Stimulated activated CD8-positive, alpha-beta memory T cell treated with anti-CD3 and anti-CD28 coated beads, Interleukin-4, amount 100 ng/mL, for 1 hour (primary cell): ENCODE measurements at places on chromosomes 6 and 20.
A peak's percentile ranks its signal among the peaks of the same experiment; 100 is the strongest.

DNA sequence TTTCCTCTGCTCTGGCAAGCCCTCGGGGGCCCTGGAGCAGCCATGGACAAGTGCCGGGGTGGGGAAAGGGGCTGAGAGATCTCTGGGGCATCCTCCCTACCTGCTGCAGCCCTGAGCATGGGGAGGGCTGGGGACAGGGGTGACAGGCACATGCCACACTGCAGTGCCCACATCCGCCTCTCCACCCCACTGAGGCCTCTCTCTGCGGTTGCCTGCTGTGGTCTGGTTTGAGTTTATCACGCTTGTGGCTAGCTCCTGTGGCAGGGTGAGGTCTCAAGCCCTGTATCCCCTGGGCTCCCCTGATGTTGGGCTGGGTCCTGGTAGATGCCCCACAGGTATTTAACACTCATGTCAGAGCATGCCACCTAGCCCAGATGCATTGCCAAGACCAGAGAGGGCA, 52.9 kb upstream of the MLN start:
- DNase-seq: peak; percentile 40

- no peak for DNase-seq
These were observed 286.3 kb downstream of the CDH26 start for GRCh38 chr20:60244373-60245146.

GRCh38 chr6:89467437-89467836, 34.5 kb downstream of the ANKRD6 start:
- DNase-seq: no peak

GRCh38 chr6:168165373-168165772, 86.4 kb upstream of the FRMD1 start:
- no peak for DNase-seq

DNA sequence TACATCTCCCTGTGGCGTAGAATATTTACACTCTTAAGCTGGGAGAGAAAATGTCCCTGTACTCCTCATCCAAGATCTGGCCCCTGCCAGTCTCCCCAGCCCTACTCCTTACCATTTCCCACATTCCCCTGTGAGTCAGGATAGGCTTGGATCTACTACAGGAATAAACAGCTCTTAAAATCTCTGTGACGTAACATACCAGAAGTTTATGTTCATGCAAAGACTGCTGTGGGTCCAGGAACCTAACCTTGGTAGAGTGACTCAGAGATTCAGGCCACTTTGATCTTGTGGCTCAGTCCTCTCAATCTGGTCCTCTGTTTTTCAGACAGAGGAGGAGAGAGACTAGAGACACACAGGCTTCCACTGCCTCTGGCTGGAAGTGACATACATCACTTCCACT, 38.5 kb upstream of the GPR6 start:
- no peak for DNase-seq

GRCh38 chr6:139917951-139918630, 543.6 kb upstream of the CITED2 start:
- no peak for DNase-seq

GRCh38 chr6:167046861-167047495, 47.8 kb downstream of the CEP43 start:
- no peak for DNase-seq

- no peak for DNase-seq
These were observed 130.3 kb downstream of the FIG4 start for GRCh38 chr6:109821428-109821827.

- DNase-seq: no peak
These were observed 97.4 kb downstream of the FILIP1 start for GRCh38 chr6:75396005-75396800.

- DNase-seq: no peak
These were observed 79.0 kb upstream of the ATXN1 start for GRCh38 chr6:16840291-16840690.

- DNase-seq: no peak
These were observed 61.7 kb upstream of the PTGIS start for GRCh38 chr20:49629606-49630005.

DNA sequence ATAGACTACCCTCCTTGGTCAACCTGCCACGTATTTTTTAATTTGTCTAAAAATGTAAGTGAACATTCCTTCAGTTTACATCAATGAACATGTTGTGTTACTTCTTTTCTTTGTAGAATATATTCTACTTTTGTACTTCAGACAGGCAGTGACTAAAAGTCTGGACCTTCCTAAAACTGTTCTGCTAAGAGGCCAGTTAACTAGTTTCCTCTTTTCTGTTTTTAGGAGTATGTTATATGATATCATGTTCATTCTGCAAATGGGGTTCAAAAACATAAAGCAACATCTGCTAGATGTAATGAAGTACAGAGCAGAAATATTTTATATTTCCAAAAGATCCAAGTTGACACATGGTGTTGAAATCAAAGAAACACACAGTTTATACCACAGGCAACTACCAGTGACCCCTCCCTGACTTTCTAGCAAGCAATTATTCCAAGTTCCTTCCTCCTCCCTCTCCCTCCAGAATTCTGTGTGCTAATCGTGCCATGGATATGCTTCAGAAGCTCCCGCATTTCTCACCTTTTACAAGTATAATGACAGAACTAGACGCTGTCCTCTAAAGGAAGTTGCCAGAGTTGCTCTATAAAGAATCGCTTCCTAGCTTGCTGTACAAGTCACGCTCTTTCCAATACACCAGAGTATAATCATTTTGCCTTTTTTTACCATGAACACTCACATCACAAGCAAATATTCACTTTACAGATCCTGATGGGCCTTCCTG, 64.7 kb downstream of the ARHGAP18 start:
- no peak for DNase-seq

- DNase-seq: peak; percentile 0
These were observed 452 bp downstream of the TRAF3IP2 start for GRCh38 chr6:111605100-111605751.

DNA sequence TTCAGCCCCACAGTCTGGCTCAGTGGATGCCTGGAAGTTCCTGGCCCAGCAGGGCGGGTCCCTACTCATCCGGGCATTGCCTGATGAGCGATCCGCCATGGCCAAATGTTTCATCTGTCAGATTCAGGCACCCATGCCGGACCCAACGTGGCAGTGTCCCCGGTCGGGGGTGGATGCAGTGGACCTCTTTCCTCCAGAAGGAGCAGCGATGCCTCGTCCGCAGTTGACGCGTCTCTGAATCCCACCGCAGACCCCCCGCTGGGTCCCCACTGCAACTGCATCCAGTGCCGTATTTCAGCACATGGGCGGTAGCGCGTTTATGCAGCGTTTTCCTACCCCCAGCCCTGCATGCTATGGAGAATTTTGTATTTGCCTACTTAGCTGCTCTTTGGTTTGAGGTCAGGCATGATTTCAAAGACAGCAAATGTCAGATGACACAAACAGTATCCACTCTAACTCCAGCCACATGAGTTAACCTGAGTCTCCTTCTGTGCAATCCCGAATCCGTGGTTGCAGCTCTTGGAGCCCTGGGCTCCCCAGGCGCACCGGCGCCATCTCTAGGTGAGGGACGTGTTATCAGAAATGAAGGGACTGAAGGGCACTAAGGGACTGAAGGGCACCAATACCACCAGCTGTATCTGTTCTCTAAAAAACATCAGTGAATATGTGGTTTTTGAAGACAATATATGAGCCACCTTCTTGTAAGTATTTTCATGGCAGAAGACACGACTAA, 72.6 kb upstream of the THBS2 start:
- no peak for DNase-seq

- no peak for DNase-seq
These were observed 55.6 kb downstream of the PRR18 start for GRCh38 chr6:166252601-166253000.

DNA sequence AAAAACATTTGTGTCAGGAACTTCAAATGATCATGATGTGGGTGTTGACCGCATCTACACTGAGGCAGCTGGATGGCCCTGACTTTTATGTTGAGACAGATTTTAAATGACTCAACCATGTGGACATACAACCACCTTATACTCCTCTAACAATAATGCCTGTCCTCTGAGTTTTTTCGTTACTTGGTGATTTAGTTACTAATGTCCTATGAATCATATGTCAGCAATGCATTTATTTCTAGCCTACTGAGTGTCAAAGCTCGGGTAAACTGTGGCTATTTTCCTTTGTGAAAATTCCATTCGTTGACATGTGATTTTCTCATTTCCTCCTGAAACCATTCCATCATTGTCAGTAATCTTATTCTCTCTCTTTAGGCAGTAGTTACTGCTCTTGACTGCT, 38.9 kb upstream of the NKX2-4 start:
- no peak for DNase-seq

GRCh38 chr20:48791014-48791413, 36.8 kb downstream of the PREX1 start:
- no peak for DNase-seq

GRCh38 chr6:52568320-52568719, 8.5 kb downstream of the TRAM2 start:
- DNase-seq: no peak

GRCh38 chr6:42423244-42423643, 28.5 kb downstream of the TRERF1 start:
- no peak for DNase-seq

DNA sequence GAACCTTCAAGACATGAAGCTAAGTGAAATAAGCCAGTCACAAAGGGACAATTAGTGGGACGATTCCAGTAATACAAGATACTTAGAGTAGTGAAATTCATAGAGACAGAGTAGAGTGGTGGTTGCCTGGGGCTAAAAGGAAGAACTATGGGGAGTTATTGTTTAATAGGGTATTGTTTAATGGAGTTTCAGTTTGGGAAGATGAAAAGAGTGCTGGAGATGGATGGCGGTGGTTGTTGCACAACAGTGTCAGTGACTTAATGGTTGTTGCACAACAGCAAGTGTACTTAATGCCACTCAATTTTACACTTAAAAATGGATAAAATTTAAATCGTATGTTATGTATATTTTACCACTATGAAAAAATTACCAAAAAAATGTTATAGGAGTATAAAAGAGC, 209.7 kb upstream of the TENT5A start:
- DNase-seq: no peak

DNA sequence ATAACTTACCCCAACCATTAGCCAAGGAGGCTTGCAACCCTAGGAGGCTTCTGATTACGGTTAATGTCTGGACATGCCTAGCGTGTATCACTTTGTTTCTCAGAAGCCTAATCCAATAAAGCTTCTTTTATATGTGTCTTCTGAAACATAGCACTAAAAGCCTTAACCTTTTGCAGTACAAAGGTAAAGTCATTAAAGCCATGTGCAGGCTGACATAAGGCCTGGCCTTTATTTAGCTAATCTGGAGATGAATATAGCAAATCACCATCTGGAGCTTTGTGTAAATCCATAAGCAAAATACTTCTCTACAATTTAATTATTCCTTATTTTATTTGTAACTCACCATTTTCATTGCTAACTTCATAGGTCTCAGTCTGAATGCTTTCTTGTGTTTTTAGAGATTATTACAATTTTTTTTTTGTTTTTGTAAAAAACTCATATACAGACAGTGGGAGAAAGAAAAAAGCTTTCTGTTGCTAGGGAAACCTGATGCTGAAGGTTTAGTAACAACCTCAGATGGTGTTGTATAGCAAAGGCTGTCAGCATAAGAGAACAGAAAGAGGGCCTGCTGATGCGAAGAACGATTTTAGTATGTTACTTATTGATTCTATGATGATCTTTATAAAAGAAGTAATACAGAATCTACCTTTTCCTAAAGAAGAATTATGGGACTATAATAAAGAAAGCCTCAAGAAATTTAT, at the start of gene EYS:
EYS (minus strand) TSS at position 101 of the 701 bp plus-strand sequence. CDS start 211,816 bp downstream, outside the sequence.
- DNase-seq: no peak

DNA sequence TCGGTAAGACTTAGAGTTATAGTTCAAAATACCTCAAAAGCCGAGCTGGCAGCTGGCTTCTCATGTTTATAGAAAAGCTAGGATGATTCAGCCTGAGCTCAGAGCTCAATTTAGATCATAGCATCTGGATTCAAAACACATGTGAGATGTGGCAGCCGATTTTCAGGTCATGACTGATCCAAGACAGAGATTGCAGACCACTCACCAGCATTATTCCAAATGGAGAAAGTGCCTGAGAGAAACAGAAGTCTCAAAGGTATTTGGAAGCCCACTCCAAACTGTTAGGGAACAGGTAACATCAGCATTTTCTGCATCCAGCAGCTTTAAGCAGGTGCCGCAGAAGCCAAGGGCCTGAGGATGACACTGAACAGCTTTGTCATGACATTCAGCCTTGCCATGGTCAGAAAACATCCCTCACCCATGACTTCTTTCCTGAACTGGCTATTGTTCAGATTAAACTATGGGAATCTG, 102.2 kb downstream of the BACH2 start:
- no peak for DNase-seq

- DNase-seq: peak; percentile 20
These were observed 621 bp downstream of the NOL7 start for GRCh38 chr6:13615792-13616120.

DNA sequence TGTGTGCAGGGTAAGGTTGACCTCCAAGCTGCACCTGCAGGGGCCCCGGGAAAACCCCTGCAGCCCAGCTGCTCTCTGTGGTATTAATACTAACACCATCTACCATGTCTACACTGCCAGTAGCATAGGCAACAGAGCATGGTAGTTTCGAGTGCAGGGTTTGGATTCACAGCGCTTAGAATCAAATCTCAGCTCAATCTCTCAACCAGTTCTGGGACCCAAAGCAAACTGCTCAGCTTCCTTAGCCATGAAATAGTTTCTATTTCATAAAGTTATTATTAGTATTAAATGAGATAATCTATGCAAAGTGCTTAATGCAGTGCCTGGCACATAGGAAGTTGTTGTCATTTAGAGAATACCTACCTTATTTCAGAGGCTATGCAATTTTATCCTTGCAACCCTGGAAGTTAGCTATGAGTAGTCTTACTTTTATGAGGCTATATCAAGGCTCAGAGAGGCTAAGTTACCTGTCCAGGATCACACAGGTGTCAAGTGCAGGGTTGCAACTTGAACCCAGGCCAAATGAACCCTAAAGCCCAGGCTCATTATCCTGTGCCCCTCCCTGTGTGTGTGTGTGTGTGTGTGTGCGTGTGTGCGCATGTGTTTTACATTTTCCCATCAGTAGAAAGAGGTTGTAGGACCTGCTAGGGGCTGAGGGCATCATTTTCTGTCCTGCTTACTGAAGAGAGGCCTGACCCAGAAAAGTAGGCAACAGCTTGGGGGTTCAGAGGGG, 27.6 kb upstream of the MRPS18A start:
- DNase-seq: no peak

GRCh38 chr20:47487175-47487917, 14.3 kb upstream of the NCOA3 start:
- DNase-seq: no peak

GRCh38 chr20:14561741-14562221, 224.4 kb upstream of the FLRT3 start:
- no peak for DNase-seq

GRCh38 chr20:17189976-17190695, 36.7 kb upstream of the PCSK2 start:
- no peak for DNase-seq
